ENCODE measurements at places on chromosomes 2 and 18. TPM values are rescaled to one million over a fixed set of nuclear protein-coding genes. Genes with fewer than 3 reads are reported as not detected.
A peak's percentile ranks its signal among the peaks of the same experiment; 100 is the strongest.

The STARD6 gene
- 0.53 TPM for total RNA-seq

The CRACDL gene
- total RNA-seq = 2.4 TPM

The REG3G gene
- total RNA-seq = not detected

The ZEB2 gene
- 307 TPM for total RNA-seq

The L3MBTL4 gene
- total RNA-seq = 6.7 TPM

The GAREM1 gene
- total RNA-seq = 15.9 TPM

The RNF181 gene
- total RNA-seq = 71.6 TPM

The ZNF521 gene
- 58.3 TPM for total RNA-seq

The VWA3B gene
- 0.48 TPM for total RNA-seq

The OSR1 gene
- total RNA-seq = 93.7 TPM

The LRATD1 gene
- total RNA-seq = 15.4 TPM

DNA sequence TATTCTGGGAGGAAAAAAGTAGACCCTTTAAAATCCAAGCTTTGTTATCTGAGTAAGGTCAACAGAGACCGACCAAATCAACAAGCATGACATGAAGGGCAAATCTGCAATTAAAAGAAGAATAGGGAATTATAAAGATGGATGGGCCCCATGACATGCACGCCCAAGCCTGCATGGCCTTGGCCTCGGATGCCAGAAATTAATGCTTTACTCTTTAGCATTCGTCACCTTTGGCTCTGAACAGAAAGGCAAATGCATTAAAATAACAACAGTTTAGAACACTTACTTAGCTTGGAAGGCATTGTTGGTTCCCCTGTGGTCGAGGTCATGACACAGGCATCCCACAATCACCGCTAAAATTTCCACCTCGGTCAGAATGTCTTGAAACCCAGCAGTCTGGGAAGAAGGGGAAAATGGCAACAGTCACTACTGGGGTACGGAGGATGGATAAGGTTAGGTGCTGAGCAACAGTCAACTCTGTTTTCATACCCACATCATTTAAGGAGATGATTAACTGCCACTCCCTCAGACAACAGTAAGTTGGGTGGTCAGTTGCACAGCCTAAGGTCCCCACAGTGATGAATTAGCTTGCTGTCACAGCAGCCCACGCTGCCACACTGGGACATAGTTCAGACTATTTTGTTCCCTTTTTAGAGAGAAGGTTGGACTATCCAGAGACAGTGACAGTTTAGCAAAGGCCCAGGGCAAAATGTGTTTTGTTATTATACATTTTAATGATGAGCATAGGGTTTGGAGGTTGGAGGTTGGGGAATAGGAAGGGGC is 319.1 kb downstream of the AGPS start:
- no peak for DNase-seq

DNA sequence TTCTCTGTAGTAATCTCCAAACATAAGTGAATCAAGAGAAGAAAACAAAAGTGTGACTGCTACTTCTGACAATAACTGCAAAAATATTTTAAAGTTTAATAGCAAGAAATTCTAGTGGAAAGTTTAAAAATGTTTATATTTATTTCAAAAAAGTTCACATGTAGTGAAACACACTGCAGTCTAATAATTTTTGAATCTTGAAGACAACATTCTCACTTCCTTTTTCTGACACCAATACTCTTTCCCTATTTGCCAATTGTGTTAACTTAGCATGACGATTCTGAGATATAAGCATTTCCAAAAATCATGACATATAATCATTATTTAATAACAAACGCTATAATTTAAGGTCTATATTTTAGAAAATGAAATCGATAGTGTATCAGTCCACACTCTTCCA is 429.1 kb upstream of the PKDCC start:
- DNase-seq = no peak

GRCh38 chr2:174217869-174218268 is 30.5 kb downstream of the OLA1 start:
- DNase-seq = no peak

DNA sequence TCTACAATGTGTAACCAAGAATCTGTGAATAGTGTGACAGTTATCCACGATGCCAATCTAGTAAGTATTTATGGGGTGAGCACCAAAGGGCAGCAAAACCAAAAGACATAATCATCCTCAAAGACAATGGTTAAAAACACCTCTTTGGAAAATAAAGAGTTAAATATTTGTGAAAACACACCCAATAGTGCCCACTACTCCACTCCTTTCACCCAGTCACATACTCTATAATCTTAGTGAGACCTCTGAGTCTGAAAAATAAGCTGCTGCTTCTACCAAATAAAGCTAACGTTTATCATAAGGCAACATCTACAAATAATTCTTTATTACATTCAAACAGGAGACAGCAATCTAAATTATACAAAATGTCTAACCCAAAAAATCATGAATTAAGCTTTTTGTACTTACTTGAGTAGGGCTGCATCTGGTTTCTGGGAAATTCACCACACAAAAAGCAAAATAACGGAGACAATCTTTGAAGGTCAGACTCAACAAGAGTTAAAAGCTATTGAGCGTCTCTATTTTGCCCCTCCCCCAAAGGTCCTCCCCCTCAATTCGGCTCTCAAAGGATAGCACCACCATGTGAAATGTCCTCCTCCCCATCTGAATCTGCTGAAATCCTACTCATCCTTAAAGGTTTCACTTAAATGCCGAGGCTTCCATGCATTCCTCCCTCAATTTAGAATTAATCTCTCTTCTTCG is 2.0 kb downstream of the RAPH1 start:
- no peak for DNase-seq

DNA sequence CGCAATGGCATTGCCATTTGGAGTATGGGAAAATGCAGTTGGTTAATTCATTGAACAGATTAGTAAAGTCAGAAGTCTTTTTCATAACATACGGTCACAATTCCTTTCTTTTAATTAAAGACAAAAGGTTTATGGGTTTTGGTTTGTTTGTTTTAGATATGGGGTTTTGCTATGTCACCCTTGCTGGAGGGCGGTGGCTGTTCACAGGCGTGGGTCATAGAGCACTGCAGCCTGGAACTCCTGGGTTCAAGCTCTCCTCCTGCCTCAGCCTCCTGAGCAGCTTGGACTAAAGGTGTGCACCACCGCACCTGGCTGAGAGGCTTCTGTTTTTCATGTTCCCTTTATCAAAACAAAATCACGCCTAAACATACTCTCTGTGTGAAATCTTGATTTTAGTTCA is 18.7 kb upstream of the ELAC1 start:
- DNase-seq = no peak

DNA sequence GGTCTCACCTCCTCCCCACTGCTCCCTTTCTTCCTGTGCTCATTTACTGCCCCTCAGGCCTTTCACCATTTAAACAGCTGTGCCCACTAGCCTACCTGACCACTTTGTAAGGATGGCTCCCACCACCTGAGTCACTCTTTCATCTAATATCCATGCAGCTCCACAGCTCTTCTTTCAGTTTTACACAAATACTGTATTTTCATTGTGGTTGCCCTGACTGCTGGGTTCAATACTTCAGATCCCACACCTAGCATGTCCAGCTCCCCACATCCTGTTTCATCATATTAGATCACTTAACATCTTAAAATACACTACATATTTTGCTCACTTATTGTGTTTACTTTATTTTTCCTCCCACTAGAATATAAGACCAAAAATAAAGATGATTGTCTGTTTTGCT is 1110.6 kb downstream of the TSN start:
- DNase-seq = no peak

DNA sequence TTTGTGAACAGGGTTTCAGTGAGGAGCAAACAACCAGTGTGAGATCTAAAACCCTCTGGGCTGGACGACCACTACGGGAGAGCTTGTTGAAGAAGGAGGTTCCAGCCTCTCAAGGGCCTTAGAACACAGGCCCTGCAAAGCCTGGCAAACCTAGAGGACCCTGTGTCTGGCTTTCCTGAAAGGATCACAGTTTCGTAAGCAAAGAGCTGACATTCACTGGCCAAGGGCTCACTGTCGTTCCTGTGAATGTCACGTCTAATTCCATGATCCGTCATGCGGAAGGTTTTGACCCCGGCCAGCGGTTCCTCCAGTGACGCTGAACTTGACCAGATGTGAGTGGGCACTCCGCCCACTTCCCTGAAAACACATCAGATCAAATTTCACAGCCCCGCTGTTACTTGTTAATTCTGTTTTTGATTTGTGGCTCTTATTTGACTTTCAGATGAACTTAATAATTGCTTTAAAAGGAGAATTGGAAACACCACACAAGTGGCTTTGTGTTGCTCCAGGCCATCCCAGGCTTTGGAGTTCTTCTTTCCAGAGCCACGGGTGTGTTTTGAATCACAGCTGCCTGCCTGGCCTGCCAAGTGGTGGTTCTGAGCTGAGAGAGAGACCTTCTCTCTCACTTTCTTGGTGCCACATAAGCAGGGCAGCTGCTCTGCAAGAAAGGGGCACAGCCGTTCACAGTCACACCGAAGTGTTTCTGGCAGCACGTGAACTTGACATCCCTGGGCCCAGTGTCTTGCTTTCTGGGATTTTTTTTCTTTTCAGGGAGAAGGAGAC is 308.4 kb downstream of the NDUFA10 start:
- peak; percentile 13 for DNase-seq

- DNase-seq = no peak
These were observed 673.0 kb downstream of the ARHGAP15 start for GRCh38 chr2:143802242-143802641.

DNA sequence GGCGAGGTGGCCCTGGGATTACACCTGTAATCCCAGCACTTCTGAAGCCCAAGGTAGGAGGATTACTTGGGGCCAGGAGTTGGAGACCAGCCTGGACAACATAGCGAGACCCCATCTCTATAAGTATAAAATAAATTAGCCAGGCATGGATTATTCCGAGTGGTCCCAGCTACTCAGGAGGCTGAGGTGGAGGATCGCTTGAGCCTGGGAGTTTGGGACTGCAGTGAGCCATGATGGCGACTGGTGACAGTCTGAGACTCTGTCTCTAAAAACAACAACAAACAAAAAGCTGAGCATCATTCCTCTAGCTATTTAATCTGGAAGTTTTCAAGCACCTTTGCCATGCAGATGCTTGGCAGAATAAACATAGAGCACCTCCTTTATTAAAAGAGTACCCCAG is 21.8 kb upstream of the FAHD2A start:
- DNase-seq = no peak

GRCh38 chr2:219565130-219566080 is 5.9 kb downstream of the OBSL1 start:
- no peak for DNase-seq

DNA sequence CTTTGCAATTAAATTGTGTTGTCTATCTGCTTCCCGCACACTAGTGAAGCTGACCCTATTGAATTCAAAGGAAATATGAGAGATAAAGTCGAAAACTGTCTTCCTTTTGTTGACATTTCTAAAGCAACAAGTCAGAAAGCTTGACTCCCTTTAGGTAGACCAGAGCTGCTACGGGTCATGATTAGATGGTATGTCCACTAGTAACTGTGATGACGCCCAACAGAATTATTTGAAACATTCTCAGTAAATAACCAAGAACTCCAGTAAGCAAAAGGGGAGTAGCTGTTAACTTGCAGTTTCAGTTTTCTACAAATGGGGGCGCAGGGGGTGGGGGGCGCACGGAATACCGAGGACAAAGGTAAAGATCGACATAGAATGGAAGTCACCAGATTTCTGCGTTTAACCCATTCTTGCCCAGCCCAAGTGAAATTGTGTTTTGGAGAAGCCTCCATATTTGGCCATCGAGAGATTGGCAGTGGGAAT is 56.4 kb downstream of the CRIM1 start:
- DNase-seq = no peak

GRCh38 chr2:227480528-227480927 is 8.6 kb downstream of the AGFG1 start:
- DNase-seq = no peak

DNA sequence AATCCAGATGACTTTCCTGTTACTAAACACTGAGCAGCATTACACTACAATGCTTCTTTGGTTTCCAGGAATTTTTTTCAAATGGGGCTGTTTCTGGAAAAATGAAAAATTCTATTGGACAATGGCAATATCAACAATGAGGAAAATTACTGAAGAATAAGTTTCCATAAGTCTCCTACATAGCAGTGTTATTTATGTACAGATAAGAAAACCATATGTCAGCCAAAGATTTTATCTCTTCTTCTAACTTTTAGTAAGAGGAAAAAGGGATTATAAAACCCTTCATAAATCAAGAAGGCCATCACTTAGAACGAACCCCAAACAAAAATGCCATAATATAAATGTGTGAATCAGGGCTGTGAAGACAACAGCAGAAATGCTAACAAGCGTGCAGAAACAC is 31.6 kb upstream of the NOSTRIN start:
- DNase-seq = peak; percentile 10

- DNase-seq = no peak
These were observed 113.8 kb downstream of the SH3RF3 start for GRCh38 chr2:109242654-109243331.

- DNase-seq = no peak
These were observed 174.5 kb downstream of the RIT2 start for GRCh38 chr18:42941021-42941420.

- no peak for DNase-seq
These were observed 30.6 kb upstream of the PPP1R1C start for GRCh38 chr2:181955010-181955409.

DNA sequence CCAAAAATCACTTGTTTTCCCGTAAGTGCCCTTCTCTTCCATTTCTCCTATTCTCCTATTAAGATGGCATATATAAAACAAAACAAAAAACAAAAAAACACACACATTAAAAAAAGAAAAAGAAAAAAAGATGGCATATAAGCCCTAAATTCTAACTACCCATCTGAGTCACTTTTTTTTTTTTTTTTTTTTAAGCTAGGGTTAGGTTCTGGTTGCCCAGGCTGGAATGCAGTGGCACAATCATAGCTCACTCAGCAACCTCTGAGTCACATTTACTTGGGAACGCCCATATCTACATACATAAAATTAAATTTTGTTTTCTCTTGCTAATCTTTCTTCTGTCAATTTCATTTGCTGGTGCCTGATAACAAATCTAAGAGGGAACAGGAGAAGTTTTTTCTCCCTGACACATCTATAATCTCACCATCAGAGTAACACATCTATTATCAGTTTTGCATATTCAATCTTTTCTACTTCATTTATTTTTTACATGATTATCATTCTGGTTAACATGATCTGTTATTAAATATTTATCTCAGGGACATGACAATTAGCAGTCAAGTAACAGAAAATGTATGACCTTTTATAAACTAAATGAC is 52.1 kb downstream of the EEF1B2 start:
- DNase-seq = no peak

- DNase-seq = no peak
These were observed 7.6 kb upstream of the ADAM23 start for GRCh38 chr2:206435742-206436141.

- DNase-seq = no peak
These were observed 128.8 kb upstream of the SESTD1 start for GRCh38 chr2:179393481-179393880.

Measured in urinary bladder (tissue), 4 donors.